H1 (cell line): ENCODE measurements at places on chromosomes 5 and 9.

DNA sequence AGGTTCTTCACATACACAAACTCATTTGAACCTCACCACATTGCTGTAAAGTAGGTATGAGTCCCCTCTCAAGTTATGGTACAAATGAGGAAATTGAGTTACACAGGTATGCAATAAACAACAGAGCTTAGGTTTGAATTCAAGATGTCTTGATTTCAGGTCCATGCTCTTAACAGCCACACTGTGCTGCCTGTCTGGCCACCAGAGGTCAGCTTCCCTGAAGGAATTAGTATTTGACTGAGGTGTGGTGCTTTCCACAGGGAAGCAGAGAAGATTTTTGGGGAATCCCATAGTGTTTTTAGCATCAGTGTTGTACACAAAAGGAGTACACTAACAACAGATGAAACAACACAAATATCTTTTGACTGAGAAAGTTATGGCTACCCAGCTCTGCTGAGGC lies 94.4 kb upstream of the ITGA1 start:
- H3K4me1 ChIP-seq = 0 out of 2 replicates have a peak, but pooled peaks cover 2% of the 10 kb centered on the region
- DNase-seq = no peak
- H3K36me3 ChIP-seq = no peaks in the 10 kb centered on the region
- no peaks in the 10 kb centered on the region for H3K27me3 ChIP-seq

GRCh38 chr9:92974161-92974661 lies 26.9 kb downstream of the FGD3 start:
- peak; percentile 33 for DNase-seq
- peaks cover 16% of the 10 kb centered on the region for H3K4me1 ChIP-seq
- no peak overlapping the region for H3K27ac ChIP-seq
- no peaks in the 10 kb centered on the region for H3K36me3 ChIP-seq
- no peaks in the 10 kb centered on the region; the same call in 1 of the 2 replicates for H3K27me3 ChIP-seq

DNA sequence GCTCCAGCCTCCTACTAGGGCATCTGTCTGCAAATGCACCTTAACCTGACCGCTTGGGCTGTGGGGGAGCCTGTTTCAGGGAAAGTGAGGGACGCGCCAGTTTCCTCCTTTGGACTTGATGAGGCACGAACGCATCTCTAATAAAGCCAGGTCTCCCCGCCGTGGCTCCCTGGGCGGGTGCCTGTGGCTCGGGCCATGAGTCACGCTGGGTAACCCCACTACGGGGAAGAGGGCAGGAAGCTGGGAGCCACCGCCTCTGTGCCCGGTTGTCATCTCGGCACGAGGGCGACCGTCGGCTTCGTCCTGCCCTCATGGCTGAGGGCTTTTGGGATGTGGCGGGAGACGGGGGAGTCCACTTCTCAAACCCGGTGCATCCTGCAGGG lies 12.1 kb downstream of the NOTCH1 start:
- DNase-seq = no peak
- H3K27me3 ChIP-seq = no peaks in the 10 kb centered on the region
- no peak overlapping the region for H3K4me3 ChIP-seq

- no peak overlapping the region for H3K4me3 ChIP-seq
- H3K27me3 ChIP-seq = no peaks in the 10 kb centered on the region
- H3K4me1 ChIP-seq = peaks cover 5% of the 10 kb centered on the region; the same call in 1 of the 2 replicates
- no peak overlapping the region for H3K27ac ChIP-seq
- no peak for DNase-seq
- no peaks in the 10 kb centered on the region for H3K36me3 ChIP-seq
These were observed 29.0 kb upstream of the CCNJL start for GRCh38 chr5:160341309-160341870.

- H3K4me3 ChIP-seq = no peak overlapping the region
- H3K4me1 ChIP-seq = no peaks in the 10 kb centered on the region
- DNase-seq = no peak
- no peaks in the 10 kb centered on the region for H3K27me3 ChIP-seq
- H3K27ac ChIP-seq = no peak overlapping the region
- no peaks in the 10 kb centered on the region for H3K36me3 ChIP-seq
These were observed 72.3 kb downstream of the SEMA5A start for GRCh38 chr5:9473624-9474023.

DNA sequence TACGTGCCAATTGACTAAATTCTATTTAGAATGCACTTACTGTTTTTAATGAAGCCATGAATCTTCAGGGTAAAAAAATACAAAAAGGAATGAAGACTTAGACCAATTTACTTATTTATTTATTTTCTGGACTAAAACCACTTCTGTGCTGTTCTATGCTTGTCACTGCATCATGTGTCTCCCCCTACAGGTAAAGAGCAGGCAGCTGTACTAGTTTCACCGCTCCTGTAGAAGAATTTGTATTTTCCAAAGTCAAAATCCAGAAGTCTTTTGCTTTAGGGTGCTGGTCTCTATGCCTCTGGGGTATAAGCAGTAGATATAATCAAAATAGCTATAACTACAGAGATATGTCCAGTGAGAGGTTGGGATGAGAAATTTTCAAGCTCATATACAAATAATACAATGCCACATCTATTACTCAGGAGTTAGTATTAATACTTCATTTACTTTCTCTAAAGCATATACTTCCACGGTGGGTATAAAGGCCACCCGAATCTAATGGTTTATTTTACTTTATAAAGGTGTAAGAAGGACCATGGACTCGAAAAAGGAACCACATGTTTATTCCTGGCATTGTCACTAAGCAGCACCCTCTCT lies 591.5 kb downstream of the RAB3C start:
- H3K36me3 ChIP-seq = no peaks in the 10 kb centered on the region
- H3K4me1 ChIP-seq = no peaks in the 10 kb centered on the region
